ENCODE measurements at places on chromosomes 11 and 22.

GRCh38 chr11:116409238-116409637 lies 363.5 kb downstream of the BUD13 start:
- DNase-seq, result no peak

DNA sequence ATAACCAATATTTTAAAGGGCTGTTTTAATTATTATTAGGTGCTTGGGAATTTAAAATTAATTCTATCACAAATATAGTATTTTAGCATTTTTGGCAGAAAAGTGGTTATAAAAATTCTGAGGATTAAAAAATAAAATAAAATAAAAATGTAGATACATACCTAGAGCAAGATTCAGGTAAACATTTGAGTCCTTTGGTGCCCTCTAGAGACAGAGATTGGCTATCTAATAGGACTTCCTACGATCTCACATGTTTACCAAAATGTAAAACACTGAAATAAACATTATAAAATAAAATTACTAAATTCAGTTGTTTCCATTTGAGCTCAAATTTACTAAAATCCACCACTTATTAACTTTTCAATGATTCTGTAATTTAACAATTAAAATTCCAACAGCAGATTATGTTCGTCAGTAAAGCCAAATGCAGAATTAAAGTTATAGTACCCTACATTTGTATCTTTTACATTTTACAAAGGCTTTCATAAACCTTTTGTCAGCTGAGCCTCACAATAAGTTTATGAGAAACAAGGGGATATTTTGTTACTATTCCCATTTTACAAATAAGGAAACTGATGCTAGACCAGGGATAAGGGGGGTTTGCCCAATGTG lies 27.7 kb downstream of the SLC36A4 start:
- DNase-seq, result no peak

DNA sequence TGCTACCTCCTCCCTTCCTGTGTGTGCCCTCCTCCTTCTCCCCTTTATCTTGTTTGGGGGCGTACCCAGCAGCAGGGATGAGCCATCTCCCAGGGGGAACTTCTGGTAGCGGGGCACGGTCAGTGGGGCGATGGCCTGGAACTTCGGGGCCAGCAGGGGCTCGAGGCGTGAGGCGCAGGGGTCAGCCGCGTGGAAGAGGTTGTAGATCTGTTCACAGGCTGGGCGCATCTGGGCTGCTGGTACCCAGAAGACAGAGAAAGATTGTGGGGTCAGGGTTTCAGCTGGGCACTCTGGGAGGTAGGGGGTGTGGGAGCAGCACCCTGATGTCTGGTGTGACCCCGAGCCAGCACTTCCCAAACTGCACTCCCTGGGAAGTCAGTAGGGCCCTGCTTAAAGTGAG lies 9.1 kb downstream of the PITPNM1 start:
- no peak for DNase-seq

- no peak for DNase-seq
Observed at GRCh38 chr11:64100782-64101353, 65.0 kb downstream of the MACROD1 start.

GRCh38 chr22:42673898-42674401 lies 24.8 kb upstream of the CYB5R3 start:
- no peak for DNase-seq

GRCh38 chr22:36391638-36392037 lies 3.9 kb upstream of the MYH9 start:
- DNase-seq, result no peak

DNA sequence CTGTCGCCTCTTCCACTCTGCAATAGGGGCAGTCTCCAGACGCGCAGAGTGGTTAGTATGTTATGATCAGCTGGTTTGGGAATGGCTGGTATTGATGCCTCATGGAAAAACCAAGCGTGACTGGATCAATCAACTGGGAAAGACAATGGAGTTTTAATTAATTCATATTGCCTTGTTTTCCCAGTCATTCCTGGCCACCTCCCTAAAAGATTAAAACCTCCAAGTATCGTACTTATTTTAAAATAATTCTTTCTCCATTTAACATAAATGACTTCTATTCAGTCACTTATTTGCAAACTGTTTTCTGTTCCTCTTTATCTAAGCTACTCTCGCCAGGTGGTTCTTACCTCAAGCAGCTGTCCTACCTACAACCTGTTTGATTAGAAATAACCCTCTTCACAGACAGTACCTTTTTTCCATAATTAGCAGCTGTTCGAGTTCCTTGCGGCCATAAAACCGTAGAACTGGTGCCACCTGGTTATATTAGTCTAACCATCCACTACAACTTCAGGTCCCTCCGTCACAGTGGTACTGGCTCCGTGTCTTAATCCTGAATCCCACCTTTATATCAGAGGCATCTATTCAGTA lies 898 bp downstream of the ZNF215 start:
- no peak for DNase-seq

- DNase-seq, result no peak
Observed at GRCh38 chr11:75244052-75244814, 3.7 kb downstream of the TPBGL start.

DNA sequence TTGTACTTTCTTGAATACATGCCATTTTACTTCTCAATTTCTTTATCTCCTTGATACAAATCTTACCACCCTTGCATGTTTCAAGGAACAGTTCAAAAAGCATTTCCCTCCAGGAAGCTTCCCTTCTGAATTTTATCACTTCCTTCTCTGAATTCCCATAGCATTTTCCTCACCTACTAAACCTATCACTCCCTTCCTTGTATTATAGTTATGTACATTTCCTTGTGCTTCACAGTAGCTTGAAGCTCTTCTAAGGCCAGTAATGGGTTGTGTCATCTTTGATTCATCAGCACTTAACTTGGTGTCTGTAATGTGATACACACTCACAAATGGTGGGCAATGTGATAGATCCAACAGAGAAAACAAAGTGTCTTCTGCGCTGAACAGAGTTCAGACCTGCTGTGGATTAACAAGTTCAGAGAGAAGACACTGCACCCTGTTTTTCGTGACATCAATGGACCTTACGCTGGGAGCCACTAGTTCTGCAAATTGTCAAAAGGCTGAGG lies 127.5 kb downstream of the CCDC81 start:
- DNase-seq, result no peak

All from tibial artery (tissue), 4 donors.